ENCODE measurements at places on chromosomes 4 and X. TPM values are rescaled to one million over a fixed set of nuclear protein-coding genes. Genes with fewer than 3 reads are reported as not detected.

Gene FAM149A
- 0.33 TPM for total RNA-seq

Gene FRG2
- total RNA-seq: not detected

Gene PABPC4L
- total RNA-seq: 2.4 TPM

Gene SMIM43
- 19.8 TPM for total RNA-seq

Gene DGAT2L6
- not detected for total RNA-seq

Gene CLNK
- total RNA-seq: not detected

Gene IQCM
- not detected for total RNA-seq

Gene GCNA
- 3.0 TPM for total RNA-seq

GRCh38 chr4:183407128-183407585 lies 37.3 kb upstream of the CDKN2AIP start:
- DNase-seq: peak; percentile 99

DNA sequence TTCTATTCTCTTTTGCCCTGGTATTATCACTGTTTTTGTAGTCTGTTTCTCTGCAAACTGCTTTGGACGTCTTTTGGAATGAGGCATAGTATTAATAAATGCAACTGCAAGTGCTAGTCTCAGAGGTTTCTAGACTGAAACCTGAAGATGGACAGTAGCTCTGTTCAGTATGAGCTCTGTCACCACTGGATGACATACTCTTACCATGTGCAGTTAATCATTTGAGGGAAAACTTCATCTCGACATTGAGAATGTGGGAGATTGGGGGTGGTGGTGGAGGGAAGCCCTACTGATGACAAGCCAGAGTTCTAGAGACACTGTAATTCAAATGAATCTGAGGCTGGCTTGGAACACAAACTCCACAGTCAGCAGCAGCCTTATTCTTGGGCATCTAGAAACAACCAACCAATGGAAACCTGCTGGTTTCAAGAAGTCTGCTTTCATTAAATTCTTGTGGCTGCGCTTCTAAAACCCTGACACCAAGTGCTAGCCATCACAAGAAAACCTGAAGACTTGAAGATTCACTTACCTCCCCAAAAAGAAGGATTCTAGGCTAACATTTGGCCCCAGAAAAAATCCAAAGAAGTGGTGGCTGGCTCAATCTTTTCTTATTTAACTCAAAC lies 161.7 kb downstream of the RASL11B start:
- DNase-seq: no peak

GRCh38 chr4:166422475-166422874 lies 549.4 kb downstream of the TLL1 start:
- no peak for DNase-seq

DNA sequence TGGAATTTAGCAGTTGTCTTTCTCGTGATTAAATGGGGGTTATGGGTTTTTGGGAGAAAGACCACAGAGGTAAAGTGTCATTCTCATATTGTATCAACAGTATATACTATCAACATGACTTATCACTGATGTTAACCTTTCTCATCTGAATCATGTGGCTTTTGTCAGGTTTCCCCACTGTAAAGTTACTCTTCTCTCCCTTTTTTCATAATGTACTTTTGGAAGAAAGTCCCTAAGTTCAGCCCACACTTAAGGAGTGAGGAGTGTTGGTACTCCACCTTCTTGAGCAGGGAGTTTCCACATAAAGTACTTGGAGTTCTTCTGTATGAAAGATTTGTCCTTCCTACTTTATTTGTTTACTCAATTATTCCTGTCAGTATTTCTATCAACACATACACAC lies 169.9 kb downstream of the ZNF330 start:
- no peak for DNase-seq

GRCh38 chrX:40171513-40172400 lies 74.0 kb upstream of the BCOR start:
- peak; percentile 21 for DNase-seq

DNA sequence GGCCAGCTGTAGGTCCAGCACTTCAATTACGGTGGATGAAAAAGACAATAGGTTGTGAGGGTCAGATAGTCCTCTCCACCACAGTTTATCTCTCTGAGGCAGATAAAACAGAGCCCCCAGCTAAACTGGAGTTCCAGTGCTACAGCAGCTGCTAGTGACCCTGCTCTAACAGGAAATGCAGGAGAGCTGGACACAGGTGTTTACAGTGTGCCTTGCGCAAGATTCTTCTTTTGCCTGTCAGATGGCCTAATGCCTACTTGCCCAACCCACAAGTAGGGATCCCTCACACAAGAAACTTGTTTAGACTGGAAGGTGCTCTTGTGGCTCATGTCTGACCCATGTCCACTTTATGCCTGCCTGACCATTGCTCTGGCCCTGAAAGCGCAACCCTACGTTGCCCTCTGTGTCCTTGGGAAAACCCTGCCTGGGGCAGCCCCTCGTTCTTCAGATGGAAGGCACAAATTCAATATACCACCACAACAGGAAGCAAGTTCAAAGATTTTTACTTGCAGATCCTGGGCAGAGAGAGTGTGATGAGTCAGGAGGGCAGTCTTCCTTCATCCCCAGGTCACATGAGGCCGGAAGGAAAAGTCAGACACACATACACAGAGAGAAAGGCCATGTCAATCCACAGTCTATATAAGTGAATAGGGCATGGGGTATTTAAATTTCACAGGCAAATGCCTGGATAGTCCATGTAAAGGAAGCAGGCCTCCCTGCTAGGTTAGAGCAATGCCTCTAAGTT lies 105.1 kb upstream of the ADGRL3 start:
- DNase-seq: no peak

GRCh38 chr4:149531861-149532260 lies 283.8 kb downstream of the IQCM start:
- no peak for DNase-seq

DNA sequence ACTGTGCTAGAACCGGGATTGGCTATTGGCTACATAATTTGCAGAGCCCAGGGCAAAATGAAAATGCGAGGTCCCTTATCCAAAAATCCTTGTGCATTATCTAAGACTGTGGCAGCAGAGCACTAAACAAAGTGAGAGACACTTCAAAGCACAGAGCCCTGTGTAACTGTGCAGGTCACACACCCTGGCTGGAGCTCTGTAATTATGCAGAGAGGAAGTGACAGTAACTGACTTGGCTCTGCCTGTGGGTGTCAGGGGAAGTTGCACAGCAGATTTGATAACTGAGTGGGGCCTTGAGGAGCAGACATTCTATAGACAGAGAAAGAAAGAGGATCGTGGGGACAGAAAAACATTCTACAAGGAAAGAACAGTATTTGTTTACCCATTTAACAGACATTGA lies 173.5 kb upstream of the FMR1 start:
- DNase-seq: no peak

DNA sequence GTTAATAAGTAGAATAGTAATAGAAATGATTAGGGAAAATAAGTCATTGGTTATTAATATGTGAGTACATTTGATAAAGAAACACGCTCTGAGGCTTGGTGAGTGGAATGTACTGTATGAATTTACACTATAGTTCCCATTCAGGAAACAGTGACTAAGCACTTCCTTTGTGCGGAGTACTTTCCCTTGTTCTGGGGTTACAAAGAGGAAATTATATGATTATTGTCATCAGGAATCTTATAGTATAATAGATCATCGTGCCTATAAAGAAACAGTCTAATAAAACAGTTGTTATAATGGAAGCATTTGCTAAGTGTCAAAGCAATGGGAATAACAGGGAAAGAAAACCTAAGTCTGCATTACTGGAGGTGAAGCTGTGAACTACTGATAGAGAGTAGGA lies 138.0 kb downstream of the RPA4 start:
- no peak for DNase-seq

DNA sequence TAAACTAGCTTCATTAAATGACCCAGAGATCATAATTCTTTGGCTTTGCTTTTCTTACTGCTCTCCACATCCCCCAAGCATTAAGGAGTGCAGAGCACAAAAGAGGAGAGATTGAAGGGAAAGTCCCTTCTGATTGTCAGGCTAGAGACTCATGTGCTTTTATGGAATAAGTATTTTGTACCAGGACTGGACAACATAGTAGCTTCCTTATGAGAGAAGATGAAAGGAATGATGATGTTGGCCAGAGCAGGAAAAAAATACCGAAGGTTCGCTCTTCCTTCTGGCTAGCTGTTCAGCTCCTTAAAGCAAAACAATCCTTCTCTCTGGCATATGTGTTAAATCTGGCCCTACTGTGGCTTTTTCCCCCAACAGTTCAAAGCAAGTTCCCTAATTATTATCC lies 53.1 kb downstream of the HOPX start:
- DNase-seq: no peak

DNA sequence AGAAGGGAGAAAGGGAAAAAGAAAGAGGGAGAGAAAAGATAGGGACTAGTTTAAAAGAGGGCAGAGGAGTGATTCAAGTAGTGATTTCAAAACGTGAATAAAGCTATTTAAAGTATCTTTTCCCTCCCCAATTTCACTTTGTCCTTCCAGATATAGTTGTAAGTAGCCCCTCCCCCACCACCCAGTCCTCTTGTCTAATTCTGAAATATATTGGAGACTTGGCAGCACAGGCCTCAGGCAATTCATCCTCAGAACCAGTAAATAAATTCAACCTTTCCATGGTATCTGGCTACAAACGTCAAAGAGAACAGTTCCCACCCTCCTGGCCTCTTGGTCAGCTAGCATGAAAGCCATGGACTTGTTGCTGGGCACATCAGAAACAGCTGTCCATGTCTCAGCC lies 169.5 kb upstream of the SCML1 start:
- DNase-seq: no peak

GRCh38 chr4:100929758-100930157 lies 411.9 kb upstream of the EMCN start:
- no peak for DNase-seq

DNA sequence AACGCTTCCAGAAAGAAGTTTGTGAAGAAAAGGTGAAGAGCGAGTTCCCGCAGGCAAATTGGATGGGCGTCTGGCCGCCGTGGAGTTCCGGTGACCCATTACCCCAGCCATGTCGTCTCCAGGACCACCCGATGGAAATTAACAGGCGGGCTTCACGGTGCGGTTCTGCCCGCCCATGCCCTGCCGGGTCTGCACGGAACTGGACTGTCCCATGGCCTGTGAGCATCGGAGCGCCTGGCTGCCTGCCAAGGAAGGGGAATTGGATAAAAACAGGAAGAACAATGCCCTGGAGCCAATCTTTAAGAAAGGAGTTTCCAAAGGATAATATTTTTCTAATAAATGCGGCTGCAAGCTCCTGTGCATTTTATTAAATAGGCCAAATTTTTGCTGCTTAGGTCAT lies 319.8 kb upstream of the SLC7A11 start:
- DNase-seq: no peak

GRCh38 chr4:54363037-54363436 lies 133.9 kb downstream of the PDGFRA start:
- DNase-seq: no peak

DNA sequence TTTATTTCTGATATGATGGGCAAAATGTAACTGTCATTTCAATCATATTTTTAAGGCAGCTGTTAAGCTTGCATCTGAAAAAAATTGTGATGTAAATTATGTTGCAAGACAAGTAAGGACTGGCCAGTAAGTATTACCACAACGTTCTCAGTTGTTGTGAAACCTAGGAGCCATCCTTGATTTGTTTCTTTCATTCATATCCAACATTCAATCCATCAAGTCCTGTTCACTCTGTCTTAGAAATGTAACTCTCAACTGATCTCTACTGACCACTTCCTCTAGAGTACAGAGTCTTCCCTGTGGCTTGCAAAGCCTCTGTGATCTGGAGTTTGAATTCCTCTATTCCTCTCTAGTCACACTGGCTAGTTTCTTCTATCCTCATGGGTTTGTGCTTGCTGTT lies 161.4 kb upstream of the MAD2L1 start:
- no peak for DNase-seq

DNA sequence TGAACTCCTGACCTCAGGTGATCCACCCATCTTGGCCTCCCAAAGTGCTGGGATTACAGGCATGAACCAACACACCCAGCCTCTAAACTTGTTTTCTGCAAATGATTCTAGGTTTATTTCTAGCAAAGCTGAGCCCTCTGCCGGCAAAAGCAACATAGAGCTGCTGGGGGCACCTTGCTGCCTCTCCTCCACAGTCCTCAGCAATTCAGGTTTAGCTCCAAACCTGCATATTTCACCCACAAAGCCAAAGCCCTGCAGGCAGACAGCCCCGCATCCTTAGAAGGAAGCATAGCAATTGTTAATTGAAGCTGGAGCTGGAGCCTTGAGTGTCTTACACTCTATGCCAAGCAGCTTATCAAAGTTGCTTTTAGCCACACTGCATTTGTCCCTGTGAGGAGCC lies 24.9 kb upstream of the OCIAD2 start:
- DNase-seq: no peak

DNA sequence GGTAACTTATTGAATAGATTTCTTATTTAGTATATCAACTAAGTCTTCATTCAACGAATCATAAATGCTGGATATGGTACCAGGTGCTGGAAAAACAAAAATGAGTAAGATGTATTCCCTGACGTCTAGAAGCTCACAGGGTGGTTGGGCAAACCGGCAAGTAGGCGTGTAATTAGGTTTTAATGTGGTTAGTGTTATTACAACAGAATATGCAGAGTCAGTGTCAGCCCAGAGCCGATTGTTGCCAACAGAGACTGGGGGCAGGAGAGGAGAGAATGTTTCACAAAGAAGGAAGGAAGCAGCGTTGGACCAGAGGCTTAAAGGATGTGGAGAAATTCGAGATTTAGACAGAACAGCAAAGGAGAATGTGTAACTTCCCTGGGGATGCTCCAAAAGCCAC lies 111.7 kb downstream of the TENM3 start:
- DNase-seq: no peak

DNA sequence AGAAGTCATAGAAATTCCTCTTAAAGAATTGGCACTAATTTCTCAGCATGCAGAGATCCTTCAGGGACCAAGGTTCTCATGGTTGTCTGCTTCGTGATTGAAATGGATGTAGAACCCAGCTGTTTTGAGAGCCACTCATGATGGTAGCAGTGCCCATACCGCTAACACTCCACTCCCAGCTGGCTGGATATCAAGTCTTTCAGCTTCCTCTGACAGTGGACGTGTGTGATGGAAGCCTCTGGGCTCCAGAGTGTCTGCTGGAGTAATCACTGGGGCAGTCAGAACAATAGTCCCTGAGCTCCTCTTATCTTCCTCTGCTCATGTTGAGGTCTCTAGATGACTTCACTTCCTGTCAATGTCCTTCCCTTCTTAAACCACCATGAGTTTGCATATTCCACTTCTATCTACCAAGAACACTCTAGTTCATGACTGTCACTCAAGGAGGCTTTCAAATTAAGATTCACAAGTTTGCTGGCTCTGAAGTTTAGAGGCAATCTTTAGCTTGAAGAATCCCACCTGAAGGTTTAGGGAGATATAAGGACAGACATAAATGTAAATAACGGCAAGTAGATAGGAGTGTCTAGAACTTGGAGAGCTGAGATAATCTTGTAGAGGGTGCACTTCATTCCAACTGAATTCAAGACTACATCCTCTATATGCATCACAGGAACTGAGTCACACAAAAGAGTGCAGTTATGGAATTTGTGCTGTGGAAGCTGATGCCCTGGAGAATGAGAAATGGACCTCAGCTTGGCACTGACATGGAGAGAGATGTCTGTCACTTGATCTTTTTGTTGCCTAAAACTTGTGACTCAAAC lies 64.5 kb upstream of the WDR1 start:
- no peak for DNase-seq

- no peak for DNase-seq
These were observed 68.5 kb downstream of the GAB1 start for GRCh38 chr4:143405075-143405730.

- DNase-seq: no peak
These were observed 135.4 kb upstream of the GNPDA2 start for GRCh38 chr4:44861756-44862155.

All from endothelial cell (in vitro differentiated cells).